ENCODE measurements at places on chromosomes 3 and 15.

DNA sequence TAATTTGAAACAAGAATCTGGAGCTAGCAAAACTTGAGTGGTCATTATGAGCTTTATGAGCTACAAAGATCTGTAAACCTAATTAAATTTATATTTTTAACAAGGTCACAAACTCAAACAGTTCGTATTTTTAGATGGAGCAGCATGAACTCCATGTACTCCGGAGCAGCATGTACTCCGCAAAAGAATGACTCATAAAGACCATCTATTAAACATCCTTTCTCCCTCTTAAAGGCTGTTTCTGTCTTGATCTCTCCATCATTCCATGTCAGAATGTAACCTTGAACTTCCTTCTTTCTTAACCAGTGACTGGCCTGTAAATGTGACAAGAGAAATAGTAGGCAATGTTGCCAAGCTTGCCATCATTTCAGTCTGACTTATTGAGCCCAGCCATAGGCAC lies 696.9 kb downstream of the ZNF385D start:
- DNase-seq: no peak

GRCh38 chr15:83565553-83566159 lies 88.3 kb upstream of the ADAMTSL3 start:
- DNase-seq: no peak

- no peak for DNase-seq
Measured at GRCh38 chr15:32981536-32981935, 213.0 kb downstream of the FMN1 start.

DNA sequence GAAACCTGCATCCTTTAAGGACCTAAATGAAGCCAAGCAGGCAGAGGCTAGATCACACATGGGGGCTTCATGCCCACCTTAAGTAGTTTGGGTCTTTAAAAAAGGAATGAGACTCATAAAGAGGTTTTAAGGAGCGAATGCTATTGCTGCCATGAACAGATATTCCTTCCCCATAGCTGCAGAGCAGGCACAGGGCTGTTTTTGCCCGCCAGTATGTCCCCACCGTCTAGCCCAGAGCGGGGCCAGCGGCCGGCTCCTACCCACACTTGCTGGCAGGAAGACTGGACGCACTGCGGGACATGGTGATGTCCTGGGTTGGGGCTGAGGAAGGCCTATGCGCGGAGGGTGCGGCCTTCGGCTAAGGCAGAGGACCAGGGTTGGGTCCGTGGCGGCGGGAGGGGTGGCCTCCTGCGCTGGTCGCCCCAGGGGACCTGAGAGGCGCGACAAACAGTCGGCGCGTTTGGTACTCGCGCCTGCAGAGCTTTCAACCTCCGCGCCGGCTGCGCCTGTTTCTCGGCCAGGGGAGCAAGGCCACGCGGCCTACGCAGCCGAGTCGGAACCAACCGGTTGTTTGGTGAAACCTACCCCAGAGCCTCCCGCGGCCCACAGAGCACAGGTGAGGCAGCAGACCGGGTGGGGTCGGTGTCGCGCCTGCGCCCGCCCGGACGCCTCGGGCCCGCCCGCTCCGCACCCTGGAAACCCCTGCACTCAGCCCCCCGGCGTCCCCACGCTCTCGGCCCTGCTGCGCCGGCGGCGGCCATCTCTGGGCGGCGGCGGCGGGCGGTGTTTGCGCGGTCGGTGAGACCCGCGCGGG lies at the start of gene FAIM:
FAIM (plus strand) TSS at position 450 of the 814 bp plus-strand sequence. CDS start 10,956 bp downstream, outside the sequence.
- DNase-seq: no peak

GRCh38 chr3:126119008-126119675 lies 35.2 kb upstream of the SLC41A3 start:
- no peak for DNase-seq
